ENCODE measurements at places on chromosomes 16 and 17.

GRCh38 chr17:42880776-42881310 is 19.8 kb upstream of the G6PC1 start:
- DNase-seq: no peak

GRCh38 chr16:74107795-74108610 is 188.6 kb upstream of the PSMD7 start:
- DNase-seq: peak; percentile 15

DNA sequence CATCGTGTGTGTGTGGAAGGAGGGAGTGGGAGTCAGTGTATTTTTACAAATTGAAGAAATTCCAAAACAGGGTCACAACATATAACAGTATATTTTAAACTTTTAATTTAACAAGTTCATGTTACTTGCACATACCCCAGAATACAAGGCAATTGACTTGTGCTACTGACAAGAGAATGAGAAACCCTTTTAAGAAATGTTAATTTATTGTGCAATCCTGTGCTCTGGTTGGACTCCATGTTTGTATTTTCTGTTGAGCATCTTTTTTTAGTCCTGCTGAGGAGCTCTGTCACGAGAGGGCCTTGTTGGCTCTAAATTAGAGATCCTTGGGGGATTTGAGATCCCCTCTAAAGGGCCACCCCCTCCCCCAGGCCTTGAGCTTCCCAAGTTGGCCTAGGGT is 1.1 kb upstream of the EMP2 start:
- no peak for DNase-seq

DNA sequence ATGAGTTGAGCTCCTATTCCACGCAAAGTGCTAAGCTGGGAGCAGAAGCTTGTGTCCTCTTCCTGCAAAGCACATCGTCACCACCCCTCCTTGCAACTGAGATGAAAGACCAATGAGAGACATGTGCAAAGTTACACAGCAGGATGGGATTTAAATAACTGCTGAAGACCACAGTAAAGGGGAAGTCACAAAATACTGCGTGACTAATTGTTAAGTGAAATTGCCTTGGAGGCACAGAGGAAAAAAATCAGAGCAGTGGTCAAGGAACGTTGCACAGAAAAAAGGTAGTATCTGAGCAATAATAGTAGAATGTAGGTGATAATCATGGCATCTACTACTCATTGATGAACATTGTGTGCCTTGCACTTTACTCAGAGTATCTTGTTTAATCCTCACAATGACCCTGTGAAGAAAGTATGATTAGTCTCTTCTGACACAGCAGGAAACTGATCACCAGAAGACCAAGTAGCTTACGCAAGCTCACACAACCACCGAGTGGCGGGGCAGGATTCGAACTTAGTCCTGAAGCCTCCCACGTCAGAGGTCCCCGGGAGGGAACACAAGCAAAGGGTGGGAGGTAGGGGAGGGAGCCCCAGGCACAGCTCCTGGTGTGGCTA is 15.4 kb upstream of the MYO18A start:
- no peak for DNase-seq

- DNase-seq: no peak
Observed at GRCh38 chr16:4208341-4208751, 33.5 kb downstream of the SRL start.

DNA sequence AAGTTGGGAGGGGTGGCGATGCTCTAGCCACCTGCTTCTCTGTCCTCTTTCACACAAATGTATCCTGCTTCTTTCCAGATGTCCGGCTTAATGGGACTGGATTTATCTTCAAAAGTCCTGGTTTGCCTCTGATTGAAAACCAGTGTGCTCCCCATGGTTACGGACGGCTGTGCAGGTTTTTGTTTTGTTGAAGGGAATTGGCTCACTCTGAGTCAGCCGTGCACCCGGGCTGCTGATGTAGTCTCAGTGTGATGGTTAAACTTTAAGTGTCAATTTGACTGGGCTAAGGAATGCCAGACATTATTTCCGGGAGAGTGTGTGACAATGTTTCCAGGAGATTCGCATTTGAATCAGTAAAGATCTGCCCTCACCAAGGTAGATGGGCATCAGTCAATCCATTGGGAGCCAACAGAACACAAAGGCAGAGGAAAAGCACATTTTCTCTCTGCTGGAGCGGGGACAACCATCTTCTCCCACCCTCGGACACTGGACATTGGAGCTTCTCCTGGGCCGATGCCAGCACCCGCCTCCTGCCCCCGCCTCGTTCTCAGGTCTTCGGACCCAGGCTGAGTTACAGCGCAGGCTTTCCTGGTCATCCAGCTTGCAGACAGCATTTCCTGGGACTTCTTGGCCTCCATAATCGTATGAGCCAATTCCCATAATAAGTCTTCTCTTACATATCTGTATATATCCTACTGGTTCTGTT is 126.9 kb upstream of the TNRC6C start:
- no peak for DNase-seq

DNA sequence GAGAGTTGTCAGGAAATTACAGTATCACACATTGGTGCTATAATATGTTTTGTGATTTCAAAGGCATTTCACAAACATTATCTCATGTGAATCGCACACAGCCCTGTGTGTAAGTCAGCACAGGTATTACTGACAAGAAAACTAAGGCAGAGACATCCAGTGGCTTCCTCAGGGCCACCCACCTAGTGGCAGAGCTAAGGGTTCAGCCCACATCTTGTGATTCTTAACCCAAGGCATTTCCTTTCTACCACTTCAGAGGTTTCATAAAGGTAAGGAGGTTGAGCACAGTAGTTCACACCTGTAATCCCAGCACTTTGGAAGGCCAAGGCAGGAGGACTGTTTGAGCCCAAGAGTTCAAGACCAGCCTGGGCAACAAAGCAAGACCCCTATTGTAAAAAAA is 58.2 kb downstream of the STX8 start:
- no peak for DNase-seq

GRCh38 chr16:85145734-85146531 is 33.7 kb upstream of the CIBAR2 start:
- DNase-seq: no peak

DNA sequence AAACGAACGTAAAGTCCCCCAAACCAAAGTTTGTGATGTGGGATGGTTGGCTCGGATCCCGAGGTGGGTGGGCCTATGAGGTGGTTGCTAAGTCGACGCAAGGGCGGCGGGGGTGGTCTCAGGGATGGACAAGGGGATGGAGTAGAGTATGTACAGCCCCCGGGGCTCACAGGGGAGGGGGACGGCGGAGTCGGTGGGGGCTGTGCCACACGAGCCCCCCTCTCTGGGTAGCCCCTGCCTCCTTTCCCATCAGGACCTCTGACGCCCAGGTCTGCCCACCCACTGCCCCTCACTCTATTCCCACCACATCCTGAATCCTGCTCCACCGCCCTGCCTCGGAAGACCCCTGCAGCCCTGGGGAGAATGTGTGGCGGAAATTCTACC is 15.2 kb downstream of the IL34 start:
- DNase-seq: no peak

All from activated CD8-positive, alpha-beta memory T cell treated with anti-CD3 and anti-CD28 coated beads, Interleukin-2, amount 50 U/mL, for 4 hours (primary cell).